ENCODE measurements at places on chromosomes 6 and 20.

GRCh38 chr20:57076951-57077350 lies 189.5 kb downstream of the BMP7 start:
- no peak for DNase-seq

- no peak for DNase-seq
Observed at GRCh38 chr6:5729080-5729434, 277.7 kb downstream of the NRN1 start.

GRCh38 chr6:72724545-72724944 lies 102.7 kb downstream of the KCNQ5 start:
- DNase-seq, result no peak

- no peak for DNase-seq
Observed at GRCh38 chr6:143884216-143884900, 20.1 kb downstream of the ZC2HC1B start.

- DNase-seq, result no peak
Observed at GRCh38 chr6:137728386-137729349, 138.4 kb upstream of the TNFAIP3 start.

GRCh38 chr20:63315731-63316491 lies 22.9 kb downstream of the COL20A1 start:
- DNase-seq, result no peak

- DNase-seq, result no peak
Observed at GRCh38 chr6:66291905-66292304, 584.9 kb upstream of the EYS start.

DNA sequence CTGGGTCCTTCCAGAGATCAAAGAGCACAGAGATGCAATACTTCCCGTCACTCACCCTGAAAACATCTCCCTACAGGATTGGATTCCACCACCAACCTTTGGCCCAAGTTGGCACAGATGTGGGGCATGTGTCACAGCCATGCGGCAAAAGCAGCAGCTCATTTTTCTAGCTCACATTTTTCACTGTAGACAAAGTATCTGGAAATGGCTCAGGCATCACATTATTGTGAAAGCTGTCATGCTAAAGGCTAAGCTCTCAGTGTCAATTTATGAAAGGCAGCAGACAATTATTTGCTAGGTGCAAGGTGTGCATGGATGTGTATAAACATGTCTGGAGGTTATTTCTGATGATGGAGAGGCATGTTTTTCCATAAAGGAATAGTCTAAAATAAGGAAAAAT lies 248.8 kb upstream of the PRND start:
- DNase-seq, result no peak

GRCh38 chr6:36989264-36989663 lies 3.3 kb upstream of the MTCH1 start:
- no peak for DNase-seq

DNA sequence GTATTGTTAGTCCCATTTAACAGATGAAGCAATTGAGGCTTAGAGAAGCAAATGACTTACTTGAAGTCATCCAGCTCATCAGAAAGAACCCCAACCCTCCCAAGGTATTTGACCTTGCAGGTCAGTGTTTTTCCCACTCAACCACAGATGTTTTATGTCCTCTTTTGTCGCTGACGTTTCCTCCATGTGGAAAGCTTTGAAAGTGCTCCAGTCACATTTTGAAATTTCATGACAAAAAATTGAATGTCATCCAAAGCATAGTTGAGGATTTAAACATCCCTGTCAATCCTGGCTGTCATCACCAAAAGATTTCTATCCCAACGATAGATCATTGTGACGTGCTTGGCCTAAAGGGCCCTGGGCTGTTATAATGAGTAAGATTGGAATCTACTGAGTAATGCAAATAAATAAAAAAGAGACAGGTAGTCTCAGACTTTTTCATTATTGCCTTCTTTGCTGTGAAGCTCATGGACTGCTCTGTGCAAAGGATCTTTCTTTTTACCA lies 102.7 kb downstream of the TSHZ2 start:
- DNase-seq, result no peak

GRCh38 chr6:1626481-1626880 lies 16.8 kb downstream of the FOXC1 start:
- no peak for DNase-seq

GRCh38 chr20:2289475-2289874 lies 6.3 kb upstream of the TGM3 start:
- DNase-seq, result no peak

DNA sequence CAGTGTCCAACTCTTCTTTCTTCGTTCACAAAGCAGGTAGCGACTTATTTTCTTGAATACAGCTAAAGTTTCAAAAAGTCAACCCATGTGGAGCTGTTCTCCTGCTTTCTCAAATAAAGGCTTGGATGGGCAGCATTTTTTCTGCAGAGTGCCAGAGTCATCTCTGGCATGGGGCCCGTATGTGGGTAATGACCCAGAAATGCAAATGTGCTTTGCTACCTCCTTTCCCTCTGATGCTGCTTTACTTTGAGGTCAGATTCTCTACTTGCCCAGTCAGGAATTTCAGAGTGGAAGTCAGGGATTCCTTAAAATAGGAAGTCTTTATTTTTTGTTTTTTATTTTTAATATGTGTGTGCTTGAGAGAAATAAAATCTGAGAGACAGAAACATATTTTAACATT lies 4.9 kb downstream of the NKAIN2 start:
- no peak for DNase-seq

GRCh38 chr6:120671519-120671918 lies 662.8 kb downstream of the TBC1D32 start:
- DNase-seq, result no peak

GRCh38 chr20:58407201-58407873 lies 18.3 kb downstream of the VAPB start:
- no peak for DNase-seq

DNA sequence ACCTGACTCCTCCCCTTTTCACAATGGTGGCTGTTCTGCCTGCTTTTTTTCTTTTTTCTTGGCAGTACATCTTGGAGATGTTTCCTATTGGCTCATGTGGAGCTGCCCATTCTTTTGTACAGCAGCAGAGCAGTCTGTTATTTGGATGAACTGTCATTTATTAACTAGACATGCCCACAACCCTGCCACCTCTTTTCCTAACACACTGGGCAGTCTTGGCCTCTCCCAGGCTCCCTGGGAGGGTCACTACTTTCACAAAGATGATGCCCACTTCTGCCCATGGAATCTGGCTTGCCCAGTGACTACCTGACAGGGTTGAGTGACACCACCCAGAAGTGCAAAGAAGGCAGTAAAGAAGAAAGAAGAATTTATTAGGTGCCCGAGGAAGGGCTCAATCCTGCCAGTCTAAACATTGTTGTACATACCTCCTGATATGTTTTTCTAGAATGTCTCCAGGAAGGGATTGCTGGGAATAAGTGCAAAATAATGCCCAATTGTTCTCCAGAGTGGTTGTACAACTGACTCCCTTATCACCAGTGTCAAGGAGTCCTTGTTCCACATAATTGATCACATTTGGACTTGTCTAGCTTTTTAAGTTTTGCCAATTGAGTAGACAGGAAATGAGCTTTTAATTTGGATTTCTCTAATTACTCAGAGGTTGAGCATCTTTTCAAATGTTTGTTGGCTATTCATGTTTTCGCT lies 19.7 kb upstream of the SCRT2 start:
- DNase-seq, result no peak

- no peak for DNase-seq
Observed at GRCh38 chr6:1867197-1867596, 257.5 kb downstream of the FOXC1 start.

GRCh38 chr20:24560571-24561491 lies 91.4 kb downstream of the SYNDIG1 start:
- DNase-seq, result no peak

DNA sequence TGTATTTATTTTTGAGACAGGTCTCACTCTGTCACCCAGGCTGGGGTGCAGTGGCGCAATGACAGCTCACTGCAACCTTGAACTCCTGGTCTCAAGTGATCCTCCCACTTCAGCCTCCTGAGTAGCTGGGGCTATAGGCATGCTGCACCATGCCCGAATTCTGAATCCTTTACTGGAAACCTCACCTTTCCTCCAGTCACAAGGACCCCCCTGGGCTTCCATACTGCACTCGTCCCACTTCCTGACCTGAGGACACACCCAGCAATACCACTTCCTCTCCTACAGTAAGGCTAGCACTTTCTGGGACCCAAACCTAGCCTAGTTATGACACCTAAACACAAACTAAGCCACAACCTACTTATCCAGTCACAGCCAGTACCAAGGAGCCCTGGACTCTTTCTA lies 68.2 kb downstream of the FAM217A start:
- DNase-seq, result no peak

DNA sequence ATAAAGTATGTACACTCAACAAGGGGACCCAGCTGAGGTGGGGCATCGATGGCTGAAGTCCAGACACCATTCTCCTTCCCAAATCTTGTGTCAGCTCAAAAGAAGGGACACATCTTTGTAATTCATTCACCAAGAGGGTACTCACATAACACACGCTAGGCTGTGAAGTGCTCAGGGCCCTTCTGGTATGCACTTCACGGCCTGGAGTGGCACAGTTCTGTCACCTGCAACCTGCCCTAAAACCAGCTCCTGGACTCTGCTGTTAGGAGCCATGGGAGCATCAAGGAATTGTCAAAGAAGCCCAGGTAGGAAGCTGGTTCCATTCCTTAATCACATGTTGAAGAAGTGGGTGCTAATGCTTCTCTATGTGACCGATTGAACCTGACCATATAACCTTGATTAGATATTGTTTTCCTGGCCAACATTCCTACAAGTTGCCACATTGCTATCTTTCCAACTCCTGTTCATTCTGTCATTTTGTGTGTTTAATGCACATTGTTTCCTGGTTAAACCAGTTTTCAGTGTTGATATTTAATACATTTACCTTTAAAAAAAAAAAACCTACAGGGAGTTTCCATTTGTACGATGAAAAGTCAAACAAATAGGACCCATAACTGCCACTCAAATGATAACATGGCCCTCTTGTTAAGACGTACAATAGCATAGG lies 127.3 kb downstream of the TNFRSF21 start:
- DNase-seq, result no peak

DNA sequence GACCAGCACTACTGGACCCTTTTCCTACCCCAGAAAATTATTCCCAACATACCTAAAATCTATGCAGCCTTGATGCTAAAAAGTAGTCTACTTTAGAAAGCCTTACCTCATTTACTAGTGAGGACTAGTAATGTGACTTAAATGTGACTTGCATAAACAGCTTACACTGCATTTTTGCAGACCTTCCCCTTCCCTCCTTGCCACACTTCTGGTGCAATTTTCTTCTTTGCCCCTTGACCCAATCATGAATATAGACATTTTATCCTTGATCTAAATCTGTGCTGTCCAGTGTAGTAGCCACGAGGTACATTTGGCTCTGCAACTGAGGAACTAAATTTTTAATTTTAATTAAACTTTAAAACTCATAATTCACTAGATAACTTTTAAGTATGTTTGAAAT lies 7.0 kb upstream of the ZKSCAN8 start:
- DNase-seq, result no peak

DNA sequence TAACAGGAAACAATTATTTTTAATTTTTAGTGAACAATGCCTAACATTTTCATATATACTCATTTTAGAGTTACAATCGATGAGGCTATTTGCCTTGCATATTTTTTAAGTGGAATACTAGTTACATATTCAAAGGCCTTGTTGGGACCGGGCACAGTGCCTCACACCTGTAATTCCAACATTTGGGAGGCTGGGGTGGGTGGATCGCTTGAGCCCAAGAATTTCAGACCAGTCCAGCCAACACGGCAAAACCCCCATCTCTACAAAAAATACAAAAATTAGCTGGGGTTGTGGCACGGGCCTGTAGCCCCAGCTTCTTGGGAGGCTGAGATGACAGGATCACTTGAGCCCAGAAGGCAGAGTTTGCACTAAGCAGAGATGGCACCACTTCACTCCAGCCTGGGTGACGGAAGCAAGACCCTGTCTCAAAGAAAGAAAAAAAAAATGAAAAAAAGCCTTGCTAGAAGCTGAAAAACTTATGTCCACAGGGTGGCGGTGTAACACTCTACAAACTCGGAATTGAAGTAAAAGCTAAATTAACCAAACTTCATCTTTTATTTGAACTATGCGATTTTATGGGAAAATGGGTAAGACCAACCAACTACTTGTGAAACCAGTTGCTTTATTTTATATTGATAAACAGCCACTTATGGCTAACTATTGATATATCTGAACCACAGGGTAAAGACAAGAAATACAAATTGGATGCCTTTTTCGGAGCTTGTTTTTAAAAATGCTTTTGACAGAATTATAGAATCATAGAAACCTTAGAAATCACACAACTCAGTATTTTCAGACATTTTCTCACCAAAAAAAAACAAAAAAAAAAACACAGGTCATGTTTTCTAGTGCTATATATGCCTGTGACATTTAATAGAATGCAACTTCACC lies 24.1 kb upstream of the ROS1 start:
- DNase-seq, result peak; percentile 21

GRCh38 chr6:45424451-45424861 lies 46.7 kb upstream of the SUPT3H start:
- no peak for DNase-seq

DNA sequence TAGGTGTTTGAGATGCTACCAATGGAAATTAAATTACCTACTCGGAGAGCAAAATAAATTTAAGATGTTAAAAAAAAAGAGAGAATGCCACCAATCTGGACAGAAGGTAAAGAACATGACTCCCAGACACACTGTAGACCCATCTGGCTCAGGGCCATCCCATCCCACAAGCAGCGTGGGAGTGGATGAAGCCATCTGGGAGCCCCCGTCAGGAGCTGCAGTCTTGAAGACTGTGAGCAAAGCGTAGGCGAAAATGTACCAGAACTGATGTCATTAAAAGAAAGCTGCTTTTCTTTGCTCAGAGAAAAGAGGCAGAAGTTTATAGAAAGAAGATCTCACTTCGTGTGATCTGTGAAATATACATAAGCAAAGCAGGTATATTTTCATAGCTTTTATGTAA lies 815.7 kb downstream of the QKI start:
- DNase-seq, result no peak

Data from stimulated activated CD4-positive, alpha-beta T cell treated with anti-CD3 and anti-CD28 coated beads, Interleukin-1b, Interleukin-23, amount 100 ng/mL, for 24 hours (primary cell).